ENCODE measurements at places on chromosomes 2 and 18. TPM values are rescaled to one million over a fixed set of nuclear protein-coding genes. Genes with fewer than 3 reads are reported as not detected.

DNA sequence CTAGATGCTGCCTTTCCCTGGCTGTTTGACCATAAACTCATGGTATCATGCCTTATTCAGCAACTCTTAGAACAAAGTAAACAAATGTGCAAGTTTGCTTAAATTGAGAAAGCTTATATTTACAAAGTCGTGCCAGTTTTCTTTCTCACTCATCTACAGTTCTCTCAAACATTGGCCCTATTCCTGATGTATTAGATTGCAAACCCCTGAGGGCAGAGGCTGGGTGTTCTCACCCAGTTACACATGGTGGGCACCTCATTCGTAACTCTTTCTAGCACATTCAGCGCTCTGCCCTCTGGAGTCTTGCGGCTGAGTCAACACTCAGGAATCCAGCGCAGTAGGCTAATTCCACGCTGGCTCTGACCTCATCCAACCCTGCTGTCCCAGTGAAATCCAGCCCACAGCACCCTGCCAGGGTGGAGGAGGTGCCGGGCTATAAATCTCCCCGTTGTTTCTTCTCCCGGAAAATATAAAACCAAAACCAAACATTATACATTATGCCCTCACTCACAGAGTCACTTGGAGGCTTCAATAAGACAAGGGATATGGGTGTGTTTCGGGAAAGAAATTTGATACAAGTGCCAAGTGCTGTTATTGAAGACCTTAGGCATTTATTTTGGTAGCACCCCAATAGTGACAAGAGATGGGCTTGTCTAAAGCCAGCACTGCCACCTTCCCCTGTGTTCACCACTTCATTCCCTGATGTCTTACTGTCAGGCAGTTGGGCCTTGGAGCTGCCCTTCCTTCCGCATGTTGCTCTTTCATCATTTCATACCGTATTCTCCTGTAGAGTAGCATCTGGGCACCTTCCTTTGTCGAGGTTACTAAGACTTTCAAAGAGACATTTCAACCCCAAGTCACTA lies 287.4 kb downstream of the PRKCE start:
- peak; percentile 94 for DNase-seq

The EFR3B gene
- 0.71 TPM for total RNA-seq

GRCh38 chr2:37907501-37908225 lies 17.4 kb upstream of the RMDN2 start:
- DNase-seq = no peak

DNA sequence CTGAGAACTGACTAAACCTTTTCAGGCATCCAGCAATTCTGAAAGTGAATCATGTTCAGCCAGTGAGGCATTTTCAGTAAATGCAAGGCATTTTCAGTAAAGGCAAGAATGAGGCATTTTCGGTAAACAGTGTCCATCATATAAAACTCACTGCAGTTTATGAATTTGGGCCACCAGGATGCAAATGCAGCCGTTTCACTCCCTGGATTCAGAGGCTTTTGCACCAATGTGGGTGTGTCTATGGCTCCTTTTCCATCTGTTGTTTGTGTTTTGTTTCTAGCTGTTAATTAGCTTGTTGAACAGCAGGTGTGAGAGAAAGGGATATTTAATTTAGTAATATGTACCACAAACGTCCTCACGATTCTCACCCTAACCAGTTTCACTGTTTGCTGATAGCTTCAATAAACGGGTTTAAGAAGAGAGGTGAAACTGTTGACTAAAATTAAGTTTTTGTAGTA lies 116.3 kb upstream of the PGAP1 start:
- DNase-seq = no peak

DNA sequence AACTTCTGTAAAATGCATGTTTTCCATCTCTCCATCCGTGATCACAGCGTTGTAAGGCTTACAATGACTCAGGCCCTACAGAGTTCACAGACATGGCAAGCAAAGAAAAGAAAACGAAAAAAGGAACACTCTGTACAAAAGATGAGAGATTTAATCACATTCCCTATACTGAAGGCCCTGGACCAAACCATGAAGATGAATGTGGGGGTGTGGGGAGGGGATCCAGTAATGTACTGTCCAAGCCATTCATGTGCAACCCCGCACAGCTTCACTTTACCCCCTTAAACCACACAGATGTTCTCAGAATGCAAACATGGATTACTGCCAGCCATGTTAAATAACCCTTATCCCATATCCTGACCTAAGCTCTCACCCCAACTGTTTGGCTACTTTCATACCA lies 391.1 kb downstream of the NCKAP5 start:
- DNase-seq = no peak

GRCh38 chr2:143530758-143531157 lies 401.5 kb downstream of the ARHGAP15 start:
- no peak for DNase-seq

GRCh38 chr2:1631292-1632001 lies 112.9 kb downstream of the PXDN start:
- no peak for DNase-seq

The AQP12A gene
- not detected for total RNA-seq

- no peak for DNase-seq
Observed at GRCh38 chr18:75544496-75544895, 117.0 kb upstream of the SMIM21 start.

The EMILIN1 gene
- 0.58 TPM for total RNA-seq

The SIX3 gene
- total RNA-seq = not detected

- no peak for DNase-seq
Observed at GRCh38 chr2:161979490-161979889, 94.5 kb downstream of the DPP4 start.

The PDCD1 gene
- total RNA-seq = not detected

DNA sequence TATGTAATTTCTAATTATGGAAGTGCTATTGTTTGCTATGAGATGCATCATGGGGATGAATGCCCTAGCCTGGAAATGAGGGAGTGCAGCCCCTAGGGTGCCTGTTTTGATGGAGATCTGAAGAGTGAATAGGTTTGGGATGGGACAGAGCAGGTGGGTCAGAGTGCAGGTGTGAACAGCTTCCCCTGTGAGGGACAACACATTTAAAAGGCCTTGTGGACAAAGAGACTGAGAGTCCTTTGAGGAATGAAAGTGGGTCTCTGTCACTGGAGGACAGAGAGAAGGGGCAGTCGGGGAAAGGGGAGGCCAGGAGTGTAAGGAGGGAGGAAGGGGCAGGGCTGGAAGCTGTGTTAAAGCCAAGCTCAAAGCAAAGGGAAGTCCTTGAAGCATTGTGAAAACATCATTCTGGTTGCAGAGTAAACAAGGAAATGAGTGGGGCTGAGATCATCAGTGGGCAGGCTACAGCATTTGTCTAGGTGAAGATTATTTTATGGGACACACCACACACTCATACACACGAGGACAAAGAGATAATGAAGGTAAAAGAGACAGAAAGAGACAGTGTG lies 877.6 kb downstream of the SLC4A3 start:
- DNase-seq = peak; percentile 8

DNA sequence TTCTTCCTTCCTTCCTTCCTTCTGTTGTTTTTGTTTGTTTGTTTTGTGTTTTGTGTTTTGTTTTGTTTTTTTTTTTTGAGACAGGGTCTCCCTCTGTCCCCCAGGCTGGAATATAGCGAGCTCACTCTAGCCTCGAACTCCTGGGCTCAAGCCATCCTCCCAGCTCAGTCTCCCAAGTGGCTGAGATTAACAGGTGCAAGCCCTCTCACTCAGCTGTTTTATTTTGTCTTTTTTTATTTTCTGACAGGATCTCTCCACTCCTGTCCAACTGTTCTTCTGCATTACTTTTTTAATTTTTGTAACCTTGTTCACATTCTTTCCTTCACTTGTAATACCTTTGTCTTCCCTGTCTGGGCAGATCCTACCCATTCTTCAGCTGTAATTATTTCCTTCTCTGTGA lies 23.6 kb downstream of the MAP3K20 start:
- DNase-seq = no peak

DNA sequence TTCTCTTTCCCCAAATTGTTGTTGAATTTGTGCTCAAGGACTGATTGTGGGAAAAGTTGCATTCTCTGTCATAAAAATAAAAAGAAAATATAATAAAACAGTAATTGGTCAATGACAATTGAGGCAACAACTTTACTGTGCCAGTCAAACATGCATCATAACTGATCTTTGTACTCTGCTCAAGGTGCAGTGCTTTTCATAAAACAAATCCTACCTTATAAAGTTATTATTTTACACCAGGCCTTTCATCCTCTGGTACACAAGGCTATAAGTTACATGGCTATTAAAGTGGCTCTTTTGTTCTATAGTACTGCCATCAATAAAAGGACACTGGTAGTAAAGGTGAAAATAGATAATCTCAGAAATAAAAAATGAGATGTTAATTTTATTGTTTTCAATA lies 761.9 kb downstream of the SATB2 start:
- no peak for DNase-seq

The CYS1 gene
- total RNA-seq = 3.2 TPM

DNA sequence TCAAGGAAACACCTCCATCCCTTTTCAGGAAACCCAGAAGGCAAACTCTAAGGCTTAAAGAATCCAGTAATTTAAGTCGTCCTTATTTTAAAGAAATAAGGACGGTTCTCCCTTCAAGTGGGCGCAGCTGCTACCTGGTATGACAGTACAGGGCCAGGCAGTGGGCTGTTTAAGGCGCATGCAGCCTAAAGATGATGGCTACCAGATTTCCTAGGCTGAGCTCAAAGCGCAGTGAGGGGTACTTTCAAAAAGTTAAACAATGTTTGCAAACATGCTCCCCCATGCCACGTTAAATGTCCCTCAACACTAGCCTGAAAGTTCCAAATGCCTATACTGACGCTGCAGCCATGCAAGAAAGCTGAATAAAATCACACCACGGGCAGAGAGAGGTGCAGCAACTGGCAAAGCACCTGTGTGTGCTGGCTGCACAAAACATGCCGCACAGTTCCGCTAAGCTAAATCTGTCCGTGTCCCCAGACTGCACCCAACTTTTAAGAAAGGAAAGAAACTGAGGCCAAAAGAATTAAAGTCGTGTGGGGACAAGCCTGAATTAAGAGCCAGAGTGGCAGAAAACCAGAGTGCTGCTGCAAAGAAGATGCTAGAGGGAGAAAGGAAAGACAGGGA lies 583 bp downstream of the HIBCH start:
- peak; percentile 10 for DNase-seq

The PLEK gene
- 4.3 TPM for total RNA-seq

The NTSR2 gene
- not detected for total RNA-seq

DNA sequence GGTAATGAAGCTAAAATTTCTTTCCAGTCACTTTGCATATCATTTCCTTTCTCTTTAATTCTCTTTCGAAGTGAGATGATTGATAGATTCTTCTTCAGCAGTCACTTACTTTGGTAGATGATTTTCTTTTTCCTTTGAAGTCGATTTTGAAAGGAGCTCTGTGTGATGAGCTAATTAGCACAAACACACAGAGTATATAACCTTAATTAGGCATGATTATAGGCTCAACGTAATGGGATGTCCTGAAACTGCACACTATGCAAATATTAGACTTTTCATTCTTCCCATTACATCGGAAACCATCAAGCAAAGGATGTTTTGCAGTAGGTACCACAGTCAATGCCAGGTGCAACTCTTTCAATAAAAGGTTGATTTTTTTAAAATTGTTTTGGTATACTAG lies 6.4 kb upstream of the CTLA4 start:
- no peak for DNase-seq
